ENCODE measurements at places on chromosomes 2 and 18. TPM values are rescaled to one million over a fixed set of nuclear protein-coding genes. Genes with fewer than 3 reads are reported as not detected.

Gene STRN
- total RNA-seq: 31.1 TPM

Gene DTNA
- total RNA-seq: 21.0 TPM

Gene PAX3
- not detected for total RNA-seq

Gene MC4R
- 0.35 TPM for total RNA-seq

Gene HAAO
- 6.1 TPM for total RNA-seq

Gene TANK
- total RNA-seq: 77.5 TPM

Measured in lower lobe of right lung (tissue), 2 donors.